NCI-H1417 treated with DMSO at 0.1 percent for 48 hours (cell line): ENCODE measurements at places on chromosomes 13 and 19.

DNA sequence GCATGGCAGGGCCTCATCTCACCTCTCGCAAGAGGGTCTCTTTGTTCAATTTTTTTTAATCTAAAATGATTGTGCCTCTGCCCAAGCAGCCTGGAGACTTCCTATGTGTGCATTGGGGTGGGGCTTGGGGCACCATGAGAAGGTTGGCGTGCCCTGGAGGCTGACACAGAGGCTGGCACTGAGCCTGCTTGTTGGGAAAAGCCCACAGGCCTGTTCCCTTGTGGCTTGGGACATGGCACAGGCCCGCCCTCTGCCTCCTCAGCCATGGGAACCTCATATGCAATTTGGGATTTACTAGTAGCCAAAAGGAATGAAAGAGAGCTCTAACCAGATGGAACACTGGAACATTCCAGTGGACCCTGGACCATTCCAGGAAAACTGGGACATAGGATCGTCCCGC lies 8.0 kb downstream of the FXYD3 start:
- no peak for DNase-seq

DNA sequence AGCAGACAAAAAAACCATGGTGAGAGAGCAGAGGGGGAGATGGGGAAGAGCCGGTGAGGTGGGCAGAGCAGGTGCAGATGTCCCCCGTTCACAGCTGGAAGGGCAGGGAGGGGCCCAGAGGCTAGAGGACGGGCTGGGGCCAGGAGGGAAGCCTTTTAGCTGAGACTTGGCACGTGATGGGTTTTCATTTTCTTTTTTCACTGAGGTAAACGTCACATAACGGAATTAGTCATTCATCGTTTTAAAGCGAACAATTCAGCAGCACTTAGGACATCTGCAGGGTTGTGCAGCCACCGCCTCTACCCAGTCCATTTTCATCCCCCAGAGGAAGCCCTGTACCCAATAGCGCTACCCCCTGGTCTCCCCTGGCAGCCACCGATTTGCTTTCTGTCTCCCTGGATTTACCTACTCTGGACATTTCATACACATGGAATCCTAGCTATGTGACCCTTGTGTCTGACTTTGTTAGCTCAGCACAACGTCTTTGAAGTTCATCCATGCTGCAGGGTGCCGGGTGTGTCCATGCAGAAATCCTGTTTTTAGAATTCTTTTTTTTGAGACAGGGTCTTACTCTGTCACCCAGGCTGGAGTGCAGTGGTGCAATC lies 16.0 kb upstream of the EMC10 start:
- no peak for DNase-seq

DNA sequence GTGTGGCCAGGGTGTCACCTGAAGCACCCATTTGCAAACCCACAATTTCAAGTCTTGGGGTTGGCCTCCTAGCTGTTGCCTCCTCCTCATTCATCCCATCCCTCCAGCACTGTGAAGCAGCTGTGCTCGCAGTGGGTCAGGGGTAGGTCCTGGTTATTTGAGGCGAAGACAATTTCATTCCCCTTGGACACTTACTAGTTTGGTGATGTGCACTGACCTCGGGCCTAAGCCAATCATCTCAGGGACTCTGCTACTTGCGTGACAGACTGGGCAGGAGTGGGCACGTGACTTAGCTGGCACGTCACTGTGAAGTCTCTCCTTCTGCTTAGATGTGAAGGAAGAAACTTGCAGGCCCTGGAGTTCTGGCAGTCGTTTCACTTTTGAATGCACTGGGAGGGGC lies 3.5 kb upstream of the ATP11A start:
- DNase-seq: no peak

- DNase-seq: no peak
Measured at GRCh38 chr13:107203146-107203847, 635.4 kb upstream of the ARGLU1 start.

GRCh38 chr13:31209172-31209840 lies 9.5 kb downstream of the B3GLCT start:
- DNase-seq: no peak

DNA sequence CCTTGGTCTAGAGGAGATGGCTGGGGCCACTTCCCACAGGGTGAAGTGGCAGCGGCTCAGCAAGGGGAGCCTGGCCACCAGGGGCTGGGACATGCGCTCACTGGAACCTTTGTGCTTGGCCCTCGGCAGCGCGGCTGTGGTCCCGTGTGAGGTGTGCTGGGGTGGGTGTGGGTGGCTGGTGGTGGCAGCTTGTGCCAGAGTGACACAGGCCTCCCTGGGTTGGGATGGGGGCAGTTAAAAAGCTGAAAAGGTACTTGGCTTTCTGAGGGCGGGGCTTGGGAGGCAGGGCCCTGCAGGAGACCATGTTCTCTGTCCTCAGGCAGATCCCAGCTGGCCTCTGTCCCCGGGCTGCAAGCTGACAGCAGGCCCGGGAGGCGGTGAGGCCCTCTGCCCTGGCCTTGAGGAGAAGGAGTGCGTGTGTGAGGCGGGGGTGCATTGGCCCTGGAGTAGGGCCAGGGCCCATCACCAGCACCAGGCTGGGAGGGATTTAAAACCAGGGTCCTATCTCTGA lies 17.3 kb downstream of the MPND start:
- DNase-seq: no peak

GRCh38 chr13:111850458-111850857 lies 216.5 kb upstream of the SOX1 start:
- no peak for DNase-seq

DNA sequence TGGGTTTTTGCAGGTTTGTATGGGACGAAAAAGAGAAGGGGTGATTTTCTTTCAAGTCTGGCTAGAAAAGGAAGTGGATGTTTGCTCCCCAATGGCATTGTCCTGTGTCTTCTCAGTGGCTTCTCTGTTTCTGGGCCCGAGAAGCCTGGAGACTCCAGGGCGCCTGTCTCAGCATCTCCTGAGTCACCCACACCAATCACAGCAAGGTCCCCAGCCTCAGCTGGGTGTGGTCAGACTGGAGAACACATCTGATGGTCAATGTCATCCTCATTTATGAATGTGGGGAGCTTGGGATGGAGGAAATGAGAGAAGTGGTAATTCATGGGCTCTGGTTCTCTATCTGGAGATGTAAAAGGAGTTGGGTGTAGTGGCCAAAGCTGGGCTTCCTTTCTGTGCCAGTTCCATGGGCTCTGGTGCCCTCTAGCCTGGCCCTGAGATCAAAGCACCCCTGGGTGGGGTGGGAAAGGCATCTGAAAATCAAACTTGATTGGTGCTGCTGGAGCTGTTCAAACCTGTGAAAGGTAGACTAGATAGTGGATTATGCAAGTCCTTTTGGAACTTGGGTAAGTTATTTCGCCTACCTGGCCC lies 13.4 kb downstream of the RASL11A start:
- no peak for DNase-seq

GRCh38 chr19:46451352-46451751 lies 20.0 kb downstream of the PNMA8A start:
- DNase-seq: no peak

- no peak for DNase-seq
Measured at GRCh38 chr19:6249296-6249695, 30.5 kb downstream of the MLLT1 start.

DNA sequence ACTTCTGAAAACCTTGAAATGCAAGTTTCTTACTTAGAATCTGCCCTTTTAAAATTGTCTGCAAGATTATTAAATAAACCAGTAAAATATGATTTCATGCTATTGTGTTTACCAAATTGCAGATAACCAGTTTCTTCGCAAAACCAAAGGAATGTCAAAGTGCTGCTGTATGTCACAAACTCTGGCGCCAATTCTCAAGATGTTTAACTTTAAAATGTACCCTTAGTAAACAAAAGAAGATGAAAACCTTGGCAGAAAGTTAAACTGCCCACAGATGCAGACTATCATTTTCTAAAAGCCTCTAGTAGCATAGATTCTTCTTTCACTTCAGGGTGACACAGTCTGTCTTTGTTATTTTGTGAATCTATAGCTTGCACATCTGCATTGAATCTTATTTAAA lies 189.2 kb downstream of the SLITRK6 start:
- no peak for DNase-seq
